ENCODE measurements at places on chromosomes 12 and 14.

- DNase-seq: no peak
Observed at GRCh38 chr12:130829391-130830245, 9.4 kb downstream of the STX2 start.

DNA sequence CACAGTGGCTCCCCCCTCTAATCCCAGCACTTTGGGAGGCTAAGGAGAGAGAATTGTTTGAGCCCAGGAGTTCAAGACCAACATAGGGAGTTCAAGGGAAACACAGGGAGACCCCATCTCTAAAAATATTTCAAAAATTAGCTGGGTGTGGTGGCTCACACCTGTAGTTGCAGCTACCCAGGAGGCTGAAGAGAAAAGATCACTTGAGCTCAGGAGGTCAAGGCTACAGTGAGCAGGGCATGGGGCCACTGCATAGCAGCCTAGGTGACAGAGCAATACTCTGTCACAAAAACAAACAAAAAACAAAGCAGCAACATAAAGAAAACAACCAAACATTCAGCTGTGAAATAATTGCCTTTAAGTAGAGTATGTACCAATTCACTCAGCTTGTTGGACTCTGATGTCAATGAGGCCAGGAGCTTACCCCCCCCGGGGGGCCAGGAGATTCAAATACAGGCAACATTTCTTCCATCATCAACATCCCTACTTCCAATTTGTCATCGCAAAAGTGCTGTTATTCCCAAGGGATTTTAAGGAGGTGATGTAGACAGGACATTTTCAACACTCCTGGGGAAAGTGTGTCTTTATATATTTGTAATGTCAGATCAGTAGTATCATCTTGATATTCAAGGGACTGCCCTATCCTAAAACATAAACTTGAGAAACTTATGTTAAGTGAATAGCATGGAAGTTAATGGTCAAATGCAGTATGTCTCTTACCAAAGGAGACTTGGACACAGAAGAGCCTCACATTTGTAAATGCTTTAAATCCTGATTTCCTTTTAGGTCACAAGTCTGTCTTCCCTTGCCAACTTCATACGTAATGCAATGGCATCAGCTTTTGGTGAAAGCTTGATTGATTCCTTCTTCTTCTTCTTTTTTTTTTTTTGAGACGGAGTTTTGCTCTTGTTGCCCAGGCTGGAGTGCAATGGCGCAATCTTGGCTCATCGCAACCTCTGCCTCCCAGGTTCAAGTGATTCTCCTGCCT, 40.6 kb upstream of the AEBP2 start:
- DNase-seq: no peak

- DNase-seq: no peak
Observed at GRCh38 chr12:54159589-54159988, 29.2 kb downstream of the SMUG1 start.

- DNase-seq: no peak
Observed at GRCh38 chr12:130480887-130481286, 143.2 kb downstream of the PIWIL1 start.

- DNase-seq: no peak
Observed at GRCh38 chr14:104445086-104445485, 134.5 kb upstream of the C14orf180 start.

DNA sequence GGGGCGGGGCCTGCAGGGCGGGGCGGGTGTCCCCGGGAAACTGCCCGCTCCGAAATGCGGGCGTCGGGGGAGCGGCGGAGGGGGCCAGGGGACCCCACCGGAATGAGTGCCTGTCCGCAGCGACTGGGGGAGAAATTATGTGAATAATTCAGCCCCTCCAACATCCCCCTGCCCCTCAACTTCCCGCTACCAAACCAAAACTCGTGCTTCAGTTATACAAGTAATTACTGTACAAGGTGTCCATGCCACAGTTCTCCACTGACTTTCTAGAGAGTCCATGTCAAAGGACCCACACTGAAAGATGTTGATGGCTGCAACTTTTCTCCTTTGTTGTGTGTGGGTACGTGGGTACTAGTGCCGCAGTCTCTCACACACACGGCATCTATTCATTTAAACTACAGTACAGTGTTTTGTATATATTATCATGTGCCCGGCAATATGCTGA, 414 bp upstream of the CDK17 start:
- DNase-seq: no peak

Measured in NCI-H187 (cell line).